SK-N-DZ (cell line): ENCODE measurements at places on chromosomes 2 and 18.
A peak's percentile ranks its signal among the peaks of the same experiment; 100 is the strongest.

GRCh38 chr2:33209976-33210375 lies 263.2 kb downstream of the LTBP1 start:
- no peak for DNase-seq

- no peak for DNase-seq
These were observed 479.2 kb downstream of the RIT2 start for GRCh38 chr18:42636309-42636708.

GRCh38 chr18:37249895-37250618 lies 315.5 kb downstream of the CELF4 start:
- no peak for DNase-seq

DNA sequence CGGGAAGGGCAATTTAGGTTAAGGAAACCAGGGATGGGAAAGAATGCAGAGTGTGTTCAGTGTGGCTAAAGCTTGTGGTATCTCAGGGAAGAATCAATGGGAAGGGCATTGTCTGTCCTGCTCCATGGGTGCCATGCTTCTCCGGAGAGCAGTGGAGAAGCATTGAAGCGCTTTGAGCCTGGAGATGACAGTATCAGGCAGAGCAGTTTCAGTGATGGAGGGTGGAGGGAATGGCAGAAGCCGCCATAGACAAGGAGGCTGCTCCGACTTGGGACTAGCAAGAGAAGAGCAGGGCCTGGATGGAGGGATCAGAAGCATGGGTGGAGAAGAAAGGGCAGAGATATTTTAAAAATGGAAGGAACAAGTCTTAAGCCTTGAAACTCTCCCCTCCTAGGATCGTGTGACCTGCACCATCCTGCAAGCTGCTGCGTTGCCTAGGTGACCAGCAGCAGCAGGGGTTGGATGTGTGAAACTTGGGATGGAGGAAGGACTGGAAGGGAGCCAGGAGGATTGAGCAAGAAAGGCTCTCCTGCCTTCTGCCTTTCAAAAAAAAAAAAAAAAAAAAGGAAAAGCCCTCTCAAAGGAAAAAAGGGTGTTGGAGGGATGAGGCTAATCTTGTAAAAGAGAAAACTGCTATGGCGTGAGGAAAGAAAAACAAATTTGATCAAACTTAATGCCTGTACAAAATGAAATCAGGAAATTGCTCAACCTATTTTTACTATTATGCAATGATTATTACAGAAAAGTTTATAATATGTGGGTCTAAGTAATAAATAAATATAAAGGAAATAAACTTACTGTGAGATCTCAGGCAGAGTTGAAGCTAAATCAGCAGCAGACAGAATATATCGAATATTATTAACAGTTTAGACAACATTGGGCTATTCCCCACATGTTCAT lies 493.8 kb upstream of the NRP2 start:
- peak; percentile 77 for DNase-seq

DNA sequence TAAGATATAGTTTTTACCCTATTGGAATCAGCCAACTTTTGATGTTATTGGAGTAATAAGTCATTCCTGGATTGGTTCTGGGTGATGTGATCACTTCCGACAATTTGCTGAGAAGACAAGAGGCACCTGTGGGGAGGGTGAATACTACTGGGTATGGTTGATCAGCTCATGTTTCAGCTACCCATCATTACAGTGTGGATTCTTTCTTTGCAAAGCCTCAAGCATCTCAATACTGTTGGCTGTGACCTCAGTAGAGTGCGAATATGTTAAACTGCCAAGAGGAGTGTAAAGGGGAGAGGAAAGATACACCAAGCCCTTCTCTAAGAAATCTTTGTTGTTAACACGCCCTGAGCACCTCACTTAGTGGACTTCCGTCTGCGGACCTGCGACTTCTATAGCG lies 317.7 kb downstream of the TDRD15 start:
- DNase-seq: no peak

DNA sequence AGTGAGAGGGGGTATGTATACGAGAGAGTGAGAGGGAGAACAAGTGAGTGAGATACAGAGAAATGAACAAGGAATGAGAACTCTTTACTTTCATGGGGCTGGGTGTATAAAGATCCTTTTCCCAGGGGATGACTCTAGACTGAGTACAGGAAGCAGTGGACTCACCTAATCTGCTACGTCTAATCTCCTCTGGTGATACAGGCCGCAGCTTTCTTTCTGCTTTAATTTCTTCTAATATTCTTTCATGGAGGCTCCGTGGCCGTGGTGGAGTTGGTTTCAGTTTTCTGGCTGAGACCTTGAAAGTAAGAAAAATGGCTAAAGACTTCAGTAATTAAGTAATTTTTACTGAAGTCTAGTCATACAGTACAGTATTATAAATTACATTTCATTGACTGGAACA lies 85.2 kb downstream of the PRELID3A start:
- no peak for DNase-seq

DNA sequence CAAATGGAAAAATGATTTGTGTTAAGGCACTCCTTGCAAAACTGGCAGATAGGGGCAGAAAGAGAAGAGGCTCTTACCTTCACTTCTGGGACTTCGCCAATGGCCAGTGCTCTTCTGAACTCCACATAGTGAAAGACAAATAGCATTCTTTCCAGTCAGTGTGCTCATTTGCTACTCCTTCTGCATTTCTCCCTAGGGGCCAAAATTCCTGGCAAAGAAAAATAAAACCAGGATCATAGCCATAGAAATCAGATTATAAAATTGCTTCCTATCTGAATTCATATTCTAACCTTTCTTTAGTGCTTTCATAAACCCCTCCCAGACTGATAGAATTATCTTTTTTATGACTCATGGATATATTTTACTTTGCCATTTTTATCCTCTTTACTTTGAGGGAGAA lies 56.9 kb upstream of the PELI1 start:
- no peak for DNase-seq

- no peak for DNase-seq
These were observed 332.9 kb downstream of the EIPR1 start for GRCh38 chr2:3044587-3045317.

GRCh38 chr2:180934911-180935310 lies 45.5 kb upstream of the UBE2E3 start:
- no peak for DNase-seq

DNA sequence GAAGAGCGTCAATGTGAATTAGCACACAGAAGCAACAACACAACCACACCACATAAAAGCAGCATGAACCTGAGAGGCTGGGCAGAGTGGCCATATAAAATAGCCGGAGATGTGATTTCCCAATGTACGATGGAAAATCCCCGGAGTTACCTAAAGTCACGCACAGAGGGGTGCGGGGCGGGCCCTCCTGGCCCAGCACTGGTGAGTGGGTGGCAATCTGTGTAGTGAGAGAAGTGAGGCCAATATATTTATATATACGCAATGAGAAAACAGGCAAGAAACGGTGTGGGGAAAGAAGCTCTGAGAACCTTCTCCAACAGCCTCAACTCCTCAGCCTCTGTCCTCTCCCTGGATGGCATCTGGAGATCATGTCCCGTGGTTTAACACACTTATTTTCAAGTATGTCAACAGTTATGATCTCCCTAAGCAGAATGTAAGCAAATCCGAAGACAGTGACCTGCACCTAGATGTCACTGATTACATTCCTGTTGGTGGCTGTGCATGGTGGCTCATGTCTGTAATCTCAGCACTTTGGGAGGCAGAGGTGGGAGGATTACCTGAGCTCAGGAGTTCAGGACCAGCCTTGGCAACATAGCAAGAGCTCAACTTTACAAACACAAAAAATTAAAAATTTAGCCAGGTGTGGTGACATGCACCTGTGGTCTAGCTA lies 41.6 kb downstream of the CRACDL start:
- no peak for DNase-seq

DNA sequence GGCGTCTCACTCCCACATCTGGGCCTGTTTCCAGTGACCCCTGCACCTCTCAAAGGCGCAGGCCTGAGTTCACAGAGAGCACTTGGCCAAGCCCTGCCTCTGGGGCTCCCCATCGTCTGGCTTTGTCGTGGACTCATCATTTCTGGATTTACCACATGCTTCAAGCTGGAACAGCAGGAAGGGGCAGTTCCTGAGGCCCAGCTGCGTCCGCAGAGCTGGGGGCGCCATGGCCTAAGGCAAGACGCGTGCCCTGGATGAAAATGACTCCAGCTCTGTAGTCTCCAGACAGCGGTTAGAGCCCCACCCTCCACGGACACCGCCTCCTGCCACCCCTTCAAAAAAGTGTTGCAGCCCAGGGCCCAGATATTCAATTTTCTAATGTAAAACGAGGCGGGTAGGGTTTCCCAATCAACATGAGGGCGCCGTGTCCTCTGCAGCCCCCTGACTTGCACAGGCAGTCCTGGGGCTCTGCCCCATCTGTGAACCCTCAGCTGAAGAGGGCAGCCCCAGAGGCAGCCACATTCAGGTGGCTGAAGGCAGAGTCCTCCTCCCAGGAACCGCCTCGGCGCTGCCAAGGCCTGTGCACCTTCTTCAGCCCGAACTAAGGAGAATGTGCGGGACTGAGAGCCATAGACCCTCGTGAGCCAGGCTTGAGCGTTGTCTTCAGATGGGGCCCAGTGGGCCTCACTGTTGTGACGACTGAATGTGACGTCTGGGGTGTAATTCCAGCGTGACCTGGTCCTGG lies 85.5 kb downstream of the NFATC1 start:
- no peak for DNase-seq

- DNase-seq: peak; percentile 80
These were observed 2.2 kb downstream of the HOXD10 start for GRCh38 chr2:176118601-176119339.

- DNase-seq: no peak
These were observed 159.3 kb upstream of the GULP1 start for GRCh38 chr2:188132385-188132784.

- DNase-seq: peak; percentile 79
These were observed 35.4 kb downstream of the FASTKD2 start for GRCh38 chr2:206800506-206801417.

GRCh38 chr2:187994464-187995331 lies 297.0 kb upstream of the GULP1 start:
- peak; percentile 47 for DNase-seq

DNA sequence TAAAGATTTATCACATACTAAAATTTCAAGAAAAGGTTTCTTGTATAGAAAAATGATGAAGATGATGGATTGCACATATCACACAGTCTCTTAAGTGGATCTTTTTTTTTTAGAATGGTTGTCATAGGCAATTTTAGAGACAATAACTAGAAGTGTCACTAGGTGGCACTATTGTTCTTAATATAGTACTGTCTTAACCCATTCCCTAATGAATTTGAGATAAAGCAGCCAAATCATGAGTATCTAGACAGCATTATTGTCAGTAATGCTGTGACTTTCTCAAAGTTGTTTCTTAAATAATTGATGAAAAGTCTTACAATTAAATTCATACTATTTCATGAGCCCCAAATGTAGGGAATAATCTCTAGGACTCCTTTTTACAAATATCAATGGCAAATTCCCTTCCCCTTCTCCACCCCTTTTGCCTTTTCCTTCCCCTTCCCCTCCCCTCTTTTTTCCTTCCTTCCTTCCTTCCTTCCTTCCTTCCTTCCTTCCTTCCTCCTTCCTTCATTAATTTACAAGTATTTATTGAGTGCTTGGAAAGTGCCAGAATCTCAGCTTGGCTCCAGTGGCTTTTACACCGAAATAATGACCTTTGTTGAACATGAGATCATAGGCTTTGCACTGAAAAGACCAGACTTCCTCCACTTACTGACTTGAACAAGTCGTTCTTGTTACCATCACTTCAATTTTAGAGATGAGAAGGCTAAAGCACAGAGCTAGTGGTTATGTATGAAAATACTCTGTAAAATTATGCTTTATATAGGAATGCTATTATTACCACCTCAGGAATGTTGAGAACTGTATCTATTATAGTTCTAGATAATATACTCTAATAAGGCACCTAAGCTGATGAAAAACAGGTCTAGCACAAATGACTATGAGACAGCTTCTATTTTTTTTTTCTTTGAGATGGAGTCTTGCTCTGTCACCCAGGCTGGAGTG lies 19.8 kb downstream of the MYL12B start:
- DNase-seq: peak; percentile 78

GRCh38 chr2:112204411-112204810 lies 50.4 kb downstream of the ZC3H8 start:
- no peak for DNase-seq

GRCh38 chr2:191676790-191677645 lies 918 bp upstream of the NABP1 start:
- no peak for DNase-seq

DNA sequence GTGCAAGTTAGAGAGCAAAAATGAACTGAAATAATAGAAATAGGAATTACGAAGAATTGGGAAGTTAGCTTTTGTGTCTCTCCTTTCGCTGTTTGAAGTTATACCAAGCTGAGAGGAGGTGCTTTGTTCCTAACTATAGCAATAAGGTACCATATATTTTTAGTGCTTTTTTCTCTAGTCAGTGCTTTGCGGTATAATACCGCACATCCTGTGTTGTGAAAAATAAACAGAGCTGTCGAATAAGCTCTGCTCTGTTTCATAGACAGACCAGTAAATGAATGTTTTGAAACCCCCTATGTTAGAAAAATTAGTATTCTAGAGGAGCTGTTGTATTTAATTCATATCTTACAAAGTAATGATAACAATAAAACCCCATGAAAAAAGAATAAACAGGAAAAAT lies 130.8 kb downstream of the MAP4K4 start:
- no peak for DNase-seq

DNA sequence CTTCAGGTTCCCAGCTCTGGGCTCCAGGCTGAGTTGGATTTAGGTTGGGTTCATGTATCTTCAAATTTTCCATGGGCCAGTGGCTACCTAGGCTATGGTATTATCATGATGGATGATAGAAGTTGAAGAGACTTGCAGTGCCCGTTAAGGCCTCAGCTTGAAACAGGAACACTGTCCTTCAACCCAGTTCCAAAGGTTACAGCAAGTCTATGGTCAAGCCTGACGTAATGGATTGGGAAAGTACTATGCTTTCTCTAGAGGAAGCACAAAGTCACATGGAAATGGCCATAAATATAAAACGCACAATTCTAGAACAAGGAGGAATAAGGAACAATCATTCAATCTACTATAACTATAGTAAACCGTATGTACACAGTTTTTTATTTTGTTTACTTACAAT lies 593.2 kb downstream of the ZEB2 start:
- no peak for DNase-seq

DNA sequence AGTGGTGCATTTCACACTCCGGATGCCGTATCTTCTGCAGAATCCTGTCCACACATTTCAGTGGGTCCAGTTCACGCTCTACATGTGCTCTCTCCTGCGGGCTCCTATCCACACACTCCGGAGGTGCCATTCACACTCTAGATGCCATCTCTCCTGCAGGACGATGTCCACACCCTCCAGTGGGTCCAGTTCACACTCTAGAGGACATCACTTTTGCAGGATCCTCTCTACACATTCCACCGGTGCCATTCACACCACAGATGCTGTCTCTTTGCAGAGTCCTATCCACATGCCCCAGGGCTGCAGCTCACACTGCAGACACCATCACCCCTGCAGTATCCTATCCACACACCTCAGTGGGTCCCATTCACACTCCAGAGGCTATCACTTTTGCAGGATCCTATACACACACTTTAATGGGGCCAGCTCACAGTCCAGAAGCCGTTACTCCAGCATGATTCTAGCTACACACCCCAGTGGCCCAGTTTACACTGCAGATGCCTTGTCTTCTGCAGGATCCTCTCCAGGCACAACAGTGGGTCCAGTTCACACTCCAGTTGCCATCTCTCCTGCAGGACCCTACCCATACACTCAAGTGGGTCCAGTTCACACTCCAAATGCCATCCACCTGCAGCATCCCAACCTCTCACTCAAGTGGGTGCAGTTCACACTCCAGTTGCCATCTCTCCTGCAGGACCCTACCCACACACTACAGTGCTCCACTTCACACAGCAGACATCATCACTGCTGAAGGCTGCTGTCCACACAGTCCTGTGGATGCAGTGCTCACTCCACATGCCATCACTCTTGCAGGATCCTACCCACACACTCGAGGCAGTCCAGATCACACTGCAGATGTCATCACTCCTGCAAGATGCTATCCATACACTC lies 2.1 kb upstream of the PXDN start:
- no peak for DNase-seq
